ENCODE measurements at places on chromosomes 13 and 19. TPM values are rescaled to one million over a fixed set of nuclear protein-coding genes. Genes with fewer than 3 reads are reported as not detected.

GRCh38 chr19:49243129-49243528, 81.9 kb downstream of the SLC6A16 start:
- no peak for DNase-seq

Gene JAK3
- total RNA-seq, result 0.87 TPM

DNA sequence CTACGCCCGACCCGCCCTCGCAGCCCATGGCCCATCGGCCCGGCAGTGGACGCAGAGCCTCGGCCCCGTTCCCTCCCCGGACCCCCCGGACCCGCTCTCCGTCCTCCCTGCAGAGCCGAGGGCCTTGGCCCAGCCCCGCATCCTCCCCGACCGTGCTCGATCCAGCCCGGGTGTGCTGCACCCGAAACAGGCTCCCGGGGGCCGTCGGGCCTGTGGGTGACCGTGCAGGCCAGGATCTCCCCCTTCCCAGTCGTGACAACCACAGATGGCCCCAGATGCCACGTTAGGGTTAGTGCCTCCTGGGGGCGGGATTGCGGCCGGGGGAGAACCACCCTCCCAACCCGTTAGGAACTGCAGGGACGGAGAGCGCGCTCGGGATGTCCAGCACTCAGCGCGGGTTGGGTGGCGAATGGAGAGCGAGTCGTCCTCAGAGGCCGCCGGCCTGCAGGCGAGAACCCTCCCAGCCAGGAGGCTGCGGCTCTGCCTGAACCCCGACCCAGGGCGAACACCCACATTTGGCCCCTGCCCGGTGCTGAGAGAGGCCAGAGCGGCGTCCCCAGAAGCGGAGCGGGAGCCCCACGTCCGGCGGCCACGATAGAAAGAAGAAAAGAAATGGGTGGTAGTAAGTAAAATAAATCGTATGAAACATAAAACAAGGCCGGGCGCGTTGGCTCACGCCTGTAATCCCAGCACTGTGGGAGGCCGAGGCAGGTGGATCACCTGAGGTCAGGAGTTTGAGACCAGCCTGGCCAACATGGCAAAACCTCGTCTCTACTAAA, 6.7 kb upstream of the MADCAM1 start:
- no peak for DNase-seq

DNA sequence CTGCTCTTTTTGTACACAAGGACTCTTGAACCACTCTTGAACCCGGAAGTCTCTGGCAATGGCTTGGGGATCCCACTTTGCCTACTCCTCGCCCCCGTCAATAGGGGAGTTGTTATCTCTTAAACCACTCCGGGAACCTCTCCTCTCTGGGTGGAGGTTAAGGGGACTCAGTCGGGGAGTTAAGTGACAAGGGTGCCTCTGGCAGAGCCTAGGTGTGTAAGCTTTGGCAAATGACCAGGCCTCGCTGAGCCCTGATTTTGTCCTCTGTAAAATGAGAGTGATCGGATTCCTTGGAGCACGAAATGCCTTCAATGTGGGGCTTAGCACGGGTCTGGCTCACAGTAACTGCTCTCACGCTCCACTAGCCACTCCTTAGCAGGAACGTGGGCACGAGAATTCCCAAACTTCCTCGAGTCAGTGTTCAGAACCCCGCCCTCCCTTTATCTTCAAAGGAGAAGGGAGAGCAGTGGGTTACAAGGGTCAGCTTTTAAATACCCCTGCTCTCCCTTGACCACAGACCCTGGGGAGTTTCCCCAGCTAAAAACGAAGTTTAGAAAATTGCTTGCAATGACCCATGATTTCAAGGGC, 193.3 kb downstream of the KATNAL1 start:
- DNase-seq, result no peak

DNA sequence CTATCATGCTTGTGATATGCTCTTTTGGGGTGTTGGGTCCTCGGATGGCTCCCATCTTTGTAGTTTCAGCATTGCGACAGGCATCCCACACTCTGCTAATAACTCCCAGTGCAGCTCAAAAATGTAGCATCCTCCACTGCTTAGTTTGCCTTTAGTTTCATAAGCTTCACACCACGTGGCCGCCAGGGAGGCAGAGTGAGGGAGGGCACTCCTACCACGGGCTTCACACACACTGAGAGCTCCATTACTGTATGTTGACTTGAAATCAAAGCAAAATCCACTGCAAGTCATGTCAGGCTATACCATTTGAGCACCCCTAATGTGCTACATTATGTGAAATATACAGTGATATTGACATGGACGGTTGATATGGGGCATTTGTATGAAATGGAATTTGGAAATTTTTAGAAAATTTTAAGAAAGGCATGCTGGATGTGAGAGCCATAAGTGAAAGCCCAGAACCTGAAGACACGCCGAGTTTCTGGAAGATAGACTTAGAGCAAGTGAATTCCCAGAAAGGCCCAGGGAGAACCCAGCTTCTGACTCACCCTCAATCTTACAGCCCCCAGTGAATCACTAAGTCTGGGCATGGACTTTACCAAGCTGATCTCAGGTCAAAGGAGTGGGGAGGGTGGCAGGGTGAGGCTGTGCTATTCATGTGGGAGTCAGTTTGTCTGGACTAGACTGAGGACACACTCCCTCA, 94.1 kb downstream of the HSPH1 start:
- no peak for DNase-seq

DNA sequence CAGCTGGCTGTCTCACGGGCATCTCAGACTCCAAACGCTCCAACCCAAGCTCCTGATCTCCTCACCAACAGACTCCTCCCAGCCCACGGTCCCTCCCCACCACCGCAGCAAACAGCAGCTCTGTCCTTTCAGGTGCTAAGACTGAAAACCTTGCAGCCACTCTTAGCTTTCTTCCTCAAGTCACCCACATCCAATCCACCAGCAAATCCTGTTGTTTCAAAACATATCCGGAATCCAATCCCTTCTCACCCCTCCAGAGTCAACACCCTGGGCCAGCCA, 20.8 kb downstream of the C19orf81 start:
- DNase-seq, result no peak

Gene RNASEH2A
- total RNA-seq, result 7.1 TPM

Gene TRAPPC2B
- total RNA-seq, result 24.6 TPM

Gene TLE2
- 9.4 TPM for total RNA-seq

DNA sequence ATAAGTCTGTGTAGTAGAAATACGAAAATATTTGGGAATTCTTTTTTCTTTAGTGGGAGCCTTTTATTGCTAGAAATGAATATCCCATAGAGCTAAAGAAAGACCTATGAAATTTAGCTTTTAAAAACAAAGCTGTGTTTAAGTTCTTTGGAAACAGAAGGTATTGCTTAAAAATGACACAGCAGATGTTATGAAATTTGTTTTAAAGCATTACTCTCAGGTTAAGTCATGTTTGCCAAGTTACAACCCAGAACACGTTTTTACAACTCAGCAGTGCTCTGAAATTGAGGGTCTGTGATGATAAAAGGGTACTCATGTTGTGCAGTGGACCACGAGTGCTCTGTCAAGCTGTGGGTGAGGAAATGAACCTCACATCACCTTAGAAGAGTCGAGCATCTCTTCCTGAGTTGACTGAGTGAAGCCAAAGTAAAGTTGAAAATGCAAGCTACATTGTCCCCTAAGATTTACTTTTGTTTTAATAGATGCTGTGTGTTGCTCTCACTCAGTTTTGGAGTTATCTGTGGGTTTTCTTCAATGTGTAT, 161.1 kb downstream of the SHISA2 start:
- DNase-seq, result no peak

DNA sequence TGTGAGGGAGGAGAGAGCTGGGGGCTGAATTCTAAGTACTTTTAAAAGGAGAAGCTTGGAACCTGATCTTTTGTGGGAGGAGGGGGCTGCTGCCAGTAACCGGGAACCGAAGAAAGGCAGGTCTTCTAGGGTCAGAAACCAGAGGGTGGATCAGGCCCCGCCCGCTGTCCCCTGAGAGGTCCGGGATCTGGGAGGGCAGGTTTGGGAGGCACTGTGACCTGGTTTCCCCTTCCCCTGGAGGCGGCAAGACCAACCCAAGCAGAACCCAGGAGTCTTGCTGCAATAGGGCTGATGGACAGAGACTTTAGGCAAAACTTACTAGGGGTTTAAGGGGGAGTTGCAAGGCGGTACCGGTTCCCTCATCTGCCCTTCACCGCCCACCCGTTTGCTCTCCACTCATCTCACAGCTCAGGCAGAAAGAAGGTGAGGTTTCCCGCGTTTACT, 707 bp upstream of the KLK8 start:
- no peak for DNase-seq

- DNase-seq, result no peak
Measured at GRCh38 chr13:32911506-32911905, 104.7 kb upstream of the KL start.

- no peak for DNase-seq
Measured at GRCh38 chr13:74555651-74556420, 421.6 kb upstream of the KLF12 start.

DNA sequence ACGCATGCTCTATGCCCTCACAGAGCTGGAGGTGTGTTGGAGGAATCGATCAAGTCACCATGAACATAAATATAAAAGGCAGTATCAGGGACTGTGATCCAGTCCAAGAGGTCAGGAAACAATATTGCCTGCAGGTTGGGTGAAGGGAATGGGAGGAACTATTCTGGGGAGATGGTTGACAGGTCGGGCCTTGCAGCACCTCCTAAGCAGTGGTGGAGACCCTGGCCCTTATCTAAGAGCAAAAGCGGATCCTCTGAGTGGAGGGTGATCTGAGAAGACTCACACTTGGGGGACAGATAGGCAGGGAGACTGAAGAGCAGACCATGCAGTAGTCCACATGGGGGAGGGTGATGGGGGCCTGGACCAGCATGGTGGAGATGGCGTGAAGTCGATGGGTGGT, 213.5 kb downstream of the SLC7A1 start:
- no peak for DNase-seq

Gene NTF4
- total RNA-seq, result 1.3 TPM

- DNase-seq, result no peak
Measured at GRCh38 chr19:17406887-17407196, 1.4 kb upstream of the BST2 start.

- no peak for DNase-seq
Measured at GRCh38 chr13:31462766-31463165, 263.0 kb downstream of the B3GLCT start.

DNA sequence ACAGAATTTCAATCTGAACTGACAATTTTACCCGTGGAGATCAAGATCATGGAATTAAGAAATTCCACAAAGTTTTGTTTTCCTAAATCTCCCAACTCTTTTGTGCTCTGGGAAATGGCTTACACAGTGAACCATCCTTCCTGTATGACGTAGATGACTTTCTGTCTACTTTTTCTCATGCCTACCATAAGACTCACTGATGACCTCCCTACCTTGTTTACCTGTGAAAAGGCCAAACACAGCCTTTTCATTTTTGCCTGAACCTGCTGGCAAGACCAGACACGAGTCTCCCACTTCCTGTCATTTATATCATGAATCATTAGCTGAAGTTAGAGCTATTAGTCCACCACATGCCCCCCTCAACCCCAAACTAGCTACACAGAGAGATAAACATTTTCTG, 4.6 kb upstream of the KBTBD6 start:
- no peak for DNase-seq

Gene ZNF83
- total RNA-seq, result 10.3 TPM

GRCh38 chr19:45995715-45996385, 583 bp downstream of the CCDC61 start:
- no peak for DNase-seq

DNA sequence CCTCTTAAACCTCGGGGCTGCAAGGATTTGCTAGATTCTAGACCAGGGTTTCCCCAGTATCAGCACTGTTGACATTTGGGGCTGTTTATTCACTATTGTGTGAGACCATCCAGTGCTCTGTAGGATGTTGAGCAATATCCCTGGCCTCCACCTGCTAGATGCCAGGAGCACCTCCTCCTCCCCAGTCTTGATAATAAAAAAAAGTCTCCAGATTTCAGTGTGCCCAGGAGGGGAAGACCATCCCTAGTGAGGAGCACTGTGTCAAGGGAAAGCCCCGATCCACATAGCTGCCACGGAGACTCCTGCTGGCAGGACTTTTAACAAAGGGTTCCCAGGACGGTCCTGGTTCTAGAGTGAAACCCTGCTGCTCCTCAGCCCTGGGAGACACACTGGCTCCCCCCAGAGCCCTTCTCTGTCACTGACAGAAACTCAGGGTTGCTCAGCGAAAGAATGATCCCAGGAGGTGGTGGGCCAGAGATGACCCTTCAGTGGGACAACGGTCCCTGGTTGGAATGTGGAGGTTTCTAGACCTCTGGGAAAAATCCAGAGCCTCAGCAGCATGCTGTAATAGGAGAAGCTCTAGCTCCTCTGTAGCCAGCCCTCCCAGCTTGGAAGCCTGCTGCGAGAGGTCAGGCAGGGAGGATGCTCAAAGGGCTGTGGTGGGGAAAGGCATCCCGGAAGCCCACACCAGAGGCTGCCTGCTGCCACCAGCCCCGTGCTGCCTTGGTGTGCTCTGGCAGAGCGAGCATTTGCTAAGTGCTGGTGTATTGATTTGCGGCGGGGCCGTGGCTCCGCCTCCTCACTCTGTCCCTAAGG, 20.3 kb downstream of the LYL1 start:
- no peak for DNase-seq

Gene FFAR2
- not detected for total RNA-seq

Gene TGFB1
- total RNA-seq, result 36.2 TPM

DNA sequence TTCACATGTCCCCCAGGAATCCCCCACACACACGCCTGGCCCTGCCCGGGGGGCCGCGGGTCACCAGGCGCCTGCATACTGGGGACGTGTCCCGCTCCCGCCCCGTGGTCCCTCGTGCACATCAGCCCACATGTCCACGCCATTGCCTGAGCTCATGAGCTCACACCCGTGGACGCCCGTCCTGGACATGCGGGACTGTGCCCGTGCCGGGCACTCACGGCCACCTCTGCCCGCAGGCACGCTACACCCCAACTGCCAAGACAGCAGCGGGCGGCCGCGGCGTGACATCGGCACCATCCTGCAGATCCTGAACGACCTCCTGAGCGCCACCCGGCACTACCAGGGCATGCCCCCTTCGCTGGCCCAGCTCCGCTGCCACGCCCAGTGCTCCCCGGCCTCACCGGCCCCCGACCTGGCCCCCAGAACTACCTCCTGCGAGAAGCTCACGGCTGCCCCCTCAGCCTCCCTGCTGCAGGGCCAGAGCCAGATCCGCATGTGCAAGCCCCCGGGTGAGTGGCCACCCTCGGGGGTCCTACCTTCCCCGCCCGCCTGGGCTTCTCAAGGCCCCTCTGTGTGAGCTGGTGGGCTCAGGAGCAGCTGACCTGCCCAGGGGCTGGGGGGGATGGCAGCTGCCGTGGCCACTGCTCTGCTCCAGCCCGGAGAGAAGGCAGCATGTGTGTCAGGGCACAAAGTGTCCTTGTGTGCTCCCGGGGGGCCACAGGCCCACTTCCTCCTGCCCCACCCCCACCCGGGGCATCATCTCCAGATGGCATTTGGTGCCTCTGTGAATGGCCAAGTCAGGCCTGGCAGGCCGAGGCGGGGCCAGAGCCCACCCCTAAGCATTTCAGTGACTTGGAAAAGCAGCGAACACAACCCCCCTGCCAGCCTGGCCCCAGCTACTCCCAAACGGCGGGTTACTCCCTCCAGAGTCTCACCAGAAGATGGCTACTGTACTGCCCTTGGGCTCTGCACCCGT, 7.1 kb downstream of the MIDN start:
- DNase-seq, result no peak

Gene CCDC70
- total RNA-seq, result not detected

- DNase-seq, result no peak
Measured at GRCh38 chr13:26186995-26187394, 35.1 kb downstream of the RNF6 start.

GRCh38 chr13:26897706-26898550, 137.3 kb upstream of the GPR12 start:
- no peak for DNase-seq

Gene DIAPH3
- 5.2 TPM for total RNA-seq

Gene GADD45B
- total RNA-seq, result 31.3 TPM

GRCh38 chr19:15107061-15108010, at the start of gene SYDE1:
SYDE1 (plus strand) TSS chr19:15107401; CDS start chr19:15107434, 33 bp downstream.
- no peak for DNase-seq

All from esophagus squamous epithelium (tissue), 5 donors.